ENCODE measurements at places on chromosomes 3 and 15.

DNA sequence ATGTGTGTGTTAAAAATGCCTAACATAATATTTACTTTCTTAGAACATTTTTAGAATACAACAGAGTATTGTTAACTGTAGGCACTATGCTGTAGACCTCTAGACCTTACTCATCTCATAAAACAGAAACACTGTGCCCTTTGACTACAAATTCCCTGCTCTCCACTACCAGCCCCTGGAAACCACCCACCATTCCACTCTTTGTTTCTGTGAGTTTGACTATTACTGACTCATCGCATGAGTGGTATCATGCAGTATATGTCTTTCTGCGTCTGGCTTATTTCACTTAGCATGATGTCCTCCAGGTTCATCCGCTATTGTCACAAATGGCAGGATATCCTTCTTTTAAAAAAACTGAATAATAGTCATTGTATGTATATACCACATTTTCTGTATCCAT is 216.7 kb upstream of the CFAP20DC start:
- no peak for DNase-seq

DNA sequence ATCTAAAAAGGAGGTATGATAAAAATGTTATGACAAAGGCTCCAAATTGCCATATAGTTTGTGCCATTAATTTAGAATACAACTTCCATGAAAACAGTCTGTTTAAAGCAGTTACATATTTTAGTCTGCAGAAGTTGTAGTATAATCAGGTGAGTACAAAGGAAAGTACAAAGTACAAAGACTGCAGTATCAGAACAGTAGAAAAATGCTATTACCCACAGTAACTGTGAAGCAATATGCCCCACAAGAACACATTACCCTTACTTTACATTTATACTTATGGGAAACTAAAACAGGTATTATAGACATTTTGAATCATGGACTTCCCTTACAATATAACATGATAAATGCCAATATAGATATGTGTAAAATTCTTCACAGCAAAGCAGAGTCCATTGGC is 398.5 kb downstream of the ERC2 start:
- no peak for DNase-seq

GRCh38 chr3:146189519-146190173 is 28.7 kb upstream of the PLOD2 start:
- no peak for DNase-seq

GRCh38 chr3:69032142-69032541 is 18.7 kb upstream of the EOGT start:
- no peak for DNase-seq

GRCh38 chr3:152671446-152672319 is 163.2 kb upstream of the P2RY1 start:
- no peak for DNase-seq

DNA sequence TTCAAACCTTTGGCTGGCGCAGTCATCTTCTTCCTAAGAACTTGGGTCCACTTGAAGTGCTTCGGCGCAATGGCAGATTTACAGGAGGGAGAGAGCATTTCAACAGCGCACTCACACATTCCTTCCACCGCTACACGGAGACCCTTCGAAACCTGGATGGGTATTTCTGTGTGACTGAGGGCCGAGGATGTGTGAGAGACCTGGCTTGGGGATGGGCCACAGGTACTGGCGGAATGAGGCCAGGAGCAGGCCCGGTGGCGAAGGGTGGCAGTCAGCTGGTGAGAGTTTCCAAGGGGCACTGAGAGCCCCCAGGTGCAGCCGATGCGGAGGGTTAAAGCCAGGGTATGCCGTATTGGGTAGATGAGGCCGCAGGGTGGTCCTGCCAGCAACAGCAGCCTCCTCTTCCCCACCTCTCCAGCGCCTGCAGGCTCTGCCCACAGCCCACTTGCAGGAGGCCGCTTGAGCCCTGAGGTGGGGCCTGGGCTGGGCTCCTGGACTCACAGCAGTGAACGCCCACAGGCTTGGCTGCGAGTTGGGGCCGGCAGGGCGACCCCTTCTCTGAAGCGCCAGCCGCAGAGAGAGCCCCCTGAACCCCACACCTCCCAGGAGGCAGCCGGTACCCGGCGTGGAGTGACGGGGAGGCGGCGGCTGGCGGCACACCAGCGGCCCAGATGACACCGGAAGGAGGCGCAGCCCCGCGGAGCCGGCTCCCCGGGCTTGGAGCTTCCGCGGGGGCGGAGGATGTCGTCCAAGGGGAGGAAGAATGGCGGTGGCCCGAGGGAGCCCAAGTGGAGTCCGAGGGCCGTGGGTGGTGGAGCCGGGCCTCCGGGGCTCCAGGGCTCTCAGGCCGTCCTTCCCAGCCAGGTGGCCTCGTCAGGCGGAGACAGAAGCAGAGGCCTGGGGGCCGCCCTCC is 166.5 kb downstream of the NSMCE3 start:
- DNase-seq = no peak

- DNase-seq = no peak
These were observed 46.7 kb downstream of the TMOD3 start for GRCh38 chr15:51876169-51876568.

GRCh38 chr3:194687638-194688199 is 2.0 kb downstream of the FAM43A start:
- peak; percentile 56 for DNase-seq

DNA sequence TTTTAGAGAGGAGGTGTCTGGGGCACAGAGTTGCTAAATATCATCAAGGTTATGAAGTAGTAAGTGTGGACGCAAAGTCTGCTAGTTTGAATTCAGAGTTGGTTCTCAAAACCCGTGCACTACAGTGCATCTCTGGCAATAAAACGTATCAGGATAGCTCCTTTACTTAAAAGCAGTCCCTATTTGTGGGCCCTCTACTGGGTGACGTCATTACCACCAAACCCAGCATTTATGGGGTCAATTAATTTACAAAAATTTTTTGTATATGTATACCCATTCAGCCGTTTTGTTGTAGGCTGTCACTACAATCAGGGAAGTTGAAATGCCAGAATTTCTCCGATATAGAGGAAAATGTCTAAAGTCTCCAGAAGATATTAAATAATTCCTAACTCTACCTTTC is 8.8 kb downstream of the OR4F15 start:
- DNase-seq = no peak

DNA sequence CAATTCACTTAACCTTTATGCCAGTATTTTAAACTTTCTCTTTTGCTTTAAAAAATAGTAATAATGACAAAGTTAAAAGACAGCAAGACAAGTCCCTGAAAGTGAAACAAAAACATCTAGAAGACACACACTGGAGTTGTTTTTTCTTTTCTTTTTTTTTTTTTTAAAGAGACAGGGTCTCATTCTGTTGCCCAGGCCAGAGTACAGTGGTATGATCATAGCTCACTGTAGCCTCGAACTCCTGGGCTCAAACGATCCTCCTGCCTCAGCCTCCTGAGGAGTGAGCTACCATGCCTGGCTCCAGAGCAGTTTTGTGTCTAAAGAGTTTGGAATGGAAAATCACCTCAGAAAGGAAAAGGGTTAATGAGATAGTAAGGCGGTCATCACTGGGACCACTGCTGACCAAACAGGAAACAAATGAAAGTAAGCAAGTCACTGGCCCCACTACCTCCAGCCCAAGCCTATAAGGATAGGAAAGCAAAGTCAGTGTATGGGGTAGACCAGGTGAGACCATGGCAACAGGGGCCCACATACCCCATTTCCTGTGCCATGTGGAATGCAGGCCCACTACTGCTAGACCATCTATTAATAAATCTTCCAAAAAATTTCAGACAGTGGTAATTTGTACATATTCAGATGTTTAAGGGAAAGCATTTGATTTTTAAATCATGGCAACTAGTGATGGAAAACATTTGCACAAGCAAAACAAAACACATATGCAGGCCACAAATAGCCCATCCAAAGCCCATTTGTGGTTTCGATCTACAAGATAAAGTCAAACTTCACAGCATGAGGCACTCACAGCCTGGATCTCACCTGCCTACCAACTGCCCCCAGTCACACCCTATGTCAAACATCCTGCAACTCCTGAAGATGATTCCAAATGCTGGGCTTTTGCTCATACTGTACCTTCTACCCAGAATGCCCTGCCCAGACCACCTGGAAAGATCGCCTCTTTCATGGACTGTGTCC is 62.6 kb downstream of the OSBPL10 start:
- DNase-seq = no peak
